Endothelial cell (in vitro differentiated cells): ENCODE measurements at places on chromosomes 2 and 18. TPM values are rescaled to one million over a fixed set of nuclear protein-coding genes. Genes with fewer than 3 reads are reported as not detected.

DNA sequence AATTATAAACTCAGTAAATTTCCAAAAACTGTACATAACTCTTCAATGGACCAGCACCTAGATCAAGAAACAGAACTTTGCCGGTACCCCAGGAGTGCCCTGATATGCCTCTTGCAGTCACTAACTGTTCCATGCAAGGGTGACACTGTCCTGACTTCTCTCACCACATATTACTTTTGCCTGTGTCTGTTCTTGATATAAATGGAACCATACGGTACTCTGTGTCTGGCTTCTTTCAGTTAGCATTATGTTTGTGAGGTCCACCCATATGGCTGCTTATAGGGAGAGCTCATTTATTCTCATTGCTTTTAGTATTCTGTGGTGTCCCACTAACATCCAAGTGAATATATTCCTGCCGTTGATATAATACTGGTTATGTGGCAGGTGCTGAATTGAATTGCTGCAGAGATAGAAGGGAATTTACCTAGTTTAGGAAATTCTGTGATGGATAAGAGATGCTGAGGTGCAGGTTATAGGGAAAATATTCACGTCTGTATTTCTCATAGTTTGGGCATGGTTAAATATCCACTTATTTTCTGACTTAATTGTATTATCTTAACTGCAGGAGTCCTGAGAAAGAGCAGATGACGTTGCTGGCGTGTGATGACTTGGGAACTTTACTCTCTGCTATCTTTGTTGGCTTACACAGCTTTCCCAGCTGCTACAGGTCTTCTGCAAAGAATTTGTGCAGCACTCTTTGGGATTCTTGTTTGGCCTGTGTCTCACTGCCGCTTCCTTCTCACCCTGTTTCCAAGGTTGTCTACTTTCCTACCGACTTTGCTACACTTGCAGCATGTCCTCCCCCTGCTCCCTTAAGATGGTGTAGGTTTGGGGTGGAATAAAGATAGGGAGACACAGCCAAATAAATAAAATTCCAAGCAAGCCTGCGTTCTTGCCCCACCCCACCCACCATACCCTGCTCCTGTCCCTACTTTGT lies 107.9 kb downstream of the MAP4K4 start:
- peaks cover 22% of the 10 kb centered on the region for H3K27me3 ChIP-seq
- H3K36me3 ChIP-seq, result peaks cover 15% of the 10 kb centered on the region
- H3K4me1 ChIP-seq, result peaks cover 66% of the 10 kb centered on the region
- H3K4me3 ChIP-seq, result peak overlapping the region; percentile 37
- DNase-seq, result no peak

DNA sequence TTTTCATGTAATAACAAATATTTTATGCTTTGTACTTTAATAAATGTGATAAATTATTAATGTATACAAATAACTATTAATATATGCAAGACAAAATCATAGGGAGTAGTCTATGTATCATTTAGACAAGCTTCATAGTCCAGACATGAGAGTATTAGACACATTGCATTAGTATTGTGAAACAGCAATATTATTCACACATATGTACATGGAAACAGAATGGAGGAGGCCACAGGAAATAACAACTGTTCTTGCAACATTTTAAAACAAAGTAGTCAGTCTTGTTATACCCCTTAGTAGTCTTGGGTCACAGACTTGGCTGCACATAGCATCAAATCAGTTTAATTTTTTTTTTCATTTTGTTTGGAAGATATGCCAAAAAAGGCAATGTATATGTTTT lies 15.8 kb downstream of the DSC1 start:
- no peak for DNase-seq
- H3K36me3 ChIP-seq, result no peaks in the 10 kb centered on the region
- H3K27ac ChIP-seq, result no peak overlapping the region
- H3K27me3 ChIP-seq, result peaks cover 1% of the 10 kb centered on the region
- no peak overlapping the region for H3K4me3 ChIP-seq
- no peaks in the 10 kb centered on the region for H3K4me1 ChIP-seq

- no peaks in the 10 kb centered on the region for H3K27me3 ChIP-seq
- H3K36me3 ChIP-seq, result no peaks in the 10 kb centered on the region
- DNase-seq, result no peak
- H3K4me3 ChIP-seq, result no peak overlapping the region
Observed at GRCh38 chr18:40357536-40357935, 1597.5 kb upstream of the PIK3C3 start.

GRCh38 chr2:240289701-240290431 lies 145.6 kb upstream of the GPC1 start:
- no peaks in the 10 kb centered on the region for H3K4me1 ChIP-seq
- H3K36me3 ChIP-seq, result no peaks in the 10 kb centered on the region
- H3K27ac ChIP-seq, result no peak overlapping the region
- DNase-seq, result no peak

CYP27C1 gene
- total RNA-seq, result 6.4 TPM

DSG1 gene
- total RNA-seq, result not detected
